ENCODE measurements at places on chromosomes 1 and 21.

- no peak for DNase-seq
Observed at GRCh38 chr21:45042664-45043161, 31.7 kb upstream of the ADARB1 start.

DNA sequence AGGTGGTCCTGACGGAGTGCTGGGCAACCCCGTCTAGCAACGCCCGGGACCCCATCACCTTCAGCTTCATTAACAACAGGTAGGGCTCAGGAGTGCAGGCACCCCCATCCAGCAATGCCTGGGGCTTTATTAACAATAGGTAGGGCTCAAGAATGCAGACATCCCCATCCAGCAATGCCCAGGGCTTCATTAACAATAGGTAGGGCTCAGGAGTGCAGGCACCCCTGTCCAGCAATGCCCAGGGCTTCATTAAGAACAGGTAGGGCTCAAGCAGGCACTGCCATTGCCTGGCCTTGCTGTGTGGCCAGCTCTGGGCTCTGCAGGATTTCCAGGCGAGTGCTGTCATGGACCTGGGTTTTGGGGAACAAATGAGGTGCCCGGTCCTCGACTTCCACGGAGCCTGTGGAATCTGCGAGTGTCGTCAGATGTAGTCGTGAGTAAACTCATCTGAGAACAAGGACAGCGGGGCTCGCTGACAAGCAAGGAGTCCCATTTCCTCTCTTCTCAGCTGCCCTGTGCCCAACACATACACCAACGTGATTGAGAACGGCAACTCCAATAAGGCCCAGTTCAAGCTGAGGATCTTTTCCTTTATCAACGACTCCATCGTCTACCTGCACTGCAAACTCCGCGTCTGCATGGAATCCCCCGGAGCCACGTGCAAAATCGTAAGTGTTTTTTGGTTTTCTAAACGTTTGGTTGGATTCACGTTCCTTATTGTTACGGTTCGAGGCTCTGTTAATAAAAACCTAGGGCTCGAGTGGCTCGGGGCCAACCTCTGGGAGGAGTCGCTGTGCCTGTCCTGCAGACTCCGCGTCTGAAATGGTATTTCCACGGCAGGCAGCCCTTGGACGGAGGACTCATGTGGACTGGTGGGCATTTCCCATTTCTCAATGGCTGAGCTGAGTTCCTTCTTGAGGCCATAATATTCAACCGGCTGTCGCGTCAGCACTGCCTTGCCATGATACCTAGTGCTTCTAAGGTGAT, 56.3 kb downstream of the UMODL1 start:
- no peak for DNase-seq

DNA sequence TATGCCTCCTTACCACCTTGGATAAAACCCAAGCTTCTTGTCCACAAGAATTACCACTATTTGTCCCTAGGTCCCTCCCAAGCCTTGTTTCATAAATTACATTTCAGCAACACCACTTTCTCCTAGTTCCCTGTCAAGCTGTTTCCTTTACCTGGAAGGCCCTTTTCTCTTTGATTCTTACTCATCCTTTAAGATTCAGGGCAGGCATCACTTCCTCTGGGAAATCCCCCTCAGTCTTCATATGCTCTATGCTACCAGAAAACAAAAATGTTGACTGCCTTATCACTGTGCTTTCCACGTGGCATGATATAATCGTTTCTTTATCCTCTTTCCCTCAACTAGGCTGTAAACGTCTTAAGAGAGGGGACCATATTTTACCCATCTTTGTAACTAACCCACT, 102.7 kb downstream of the LYST start:
- DNase-seq: no peak

GRCh38 chr21:38165466-38166172, 91.2 kb upstream of the KCNJ15 start:
- DNase-seq: no peak

- no peak for DNase-seq
Observed at GRCh38 chr1:109821221-109821669, 57.5 kb upstream of the EPS8L3 start.

DNA sequence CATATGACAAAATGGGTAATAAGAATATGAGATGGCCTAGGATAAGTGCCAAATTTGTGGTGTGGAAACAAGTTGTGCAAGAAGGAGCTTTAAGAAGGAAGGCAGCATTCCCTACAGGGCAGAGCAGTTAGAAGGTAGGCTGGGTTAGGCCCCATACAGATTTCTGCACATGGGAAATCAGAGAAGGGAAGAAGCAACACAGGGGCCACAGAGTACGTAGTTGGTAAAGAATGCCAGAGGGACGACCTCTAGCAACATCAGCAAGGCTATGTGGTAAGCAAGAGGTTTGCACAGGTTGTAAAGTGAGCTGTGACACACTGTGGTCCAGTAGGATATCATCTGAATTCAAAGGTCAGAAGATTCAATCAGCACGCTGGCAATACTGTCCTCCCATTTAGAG, 765.6 kb upstream of the B3GALT2 start:
- no peak for DNase-seq

DNA sequence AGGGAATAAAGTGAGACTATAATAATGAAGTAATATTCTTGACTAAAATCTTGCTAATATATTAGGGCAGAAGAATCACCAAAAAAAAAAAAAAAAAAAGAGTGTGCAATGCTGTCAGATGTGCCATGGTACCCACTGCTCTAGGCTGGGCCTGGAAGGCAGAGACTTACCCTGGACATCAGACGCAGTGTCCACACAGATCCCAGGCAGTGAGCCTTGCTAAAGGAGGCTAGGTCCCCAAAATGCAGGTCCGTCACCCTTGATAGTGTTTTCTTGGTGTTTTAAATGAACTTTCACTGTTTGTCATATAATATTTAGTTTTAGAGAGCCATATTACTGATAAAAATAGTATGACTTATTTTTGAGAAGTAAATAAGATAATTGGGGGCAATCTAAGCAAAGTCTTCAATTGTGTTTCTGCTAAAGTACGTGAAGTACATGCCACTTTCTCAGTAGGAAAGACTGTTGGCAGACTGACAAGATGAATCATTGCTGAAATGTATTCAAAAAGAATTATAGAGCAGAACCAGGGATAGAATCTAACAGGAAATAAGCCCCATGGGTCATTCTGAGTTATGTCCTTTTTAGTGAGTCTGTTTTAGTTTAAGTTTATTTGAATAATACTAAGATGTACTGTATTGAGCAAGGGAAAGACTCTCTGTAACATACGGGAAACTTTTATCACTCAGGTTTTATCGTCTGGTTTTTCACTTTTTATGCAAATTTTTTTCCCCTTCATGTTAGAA, 74.6 kb upstream of the PDC start:
- DNase-seq: no peak

- no peak for DNase-seq
Observed at GRCh38 chr1:167416506-167416905, 101.8 kb downstream of the CD247 start.

DNA sequence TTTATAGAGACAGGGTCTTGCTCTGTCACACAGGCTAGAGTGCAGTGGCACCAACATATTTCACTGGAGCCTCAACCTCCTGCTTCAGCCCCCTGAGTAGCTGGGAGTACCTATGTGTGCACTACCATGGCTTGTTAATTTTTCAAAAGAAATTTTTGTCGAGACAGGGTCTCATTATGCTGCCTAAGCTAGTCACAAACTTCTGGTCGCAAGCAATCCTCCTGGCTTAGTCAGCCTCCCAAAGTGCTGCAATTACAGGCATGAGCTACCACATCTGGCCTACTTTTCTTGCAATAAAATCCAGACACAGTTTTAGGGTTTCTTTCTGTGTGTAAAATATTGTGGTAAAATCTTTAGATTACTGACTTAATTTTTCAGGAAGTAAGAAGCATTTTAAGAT, 27.9 kb upstream of the NTPCR start:
- no peak for DNase-seq

DNA sequence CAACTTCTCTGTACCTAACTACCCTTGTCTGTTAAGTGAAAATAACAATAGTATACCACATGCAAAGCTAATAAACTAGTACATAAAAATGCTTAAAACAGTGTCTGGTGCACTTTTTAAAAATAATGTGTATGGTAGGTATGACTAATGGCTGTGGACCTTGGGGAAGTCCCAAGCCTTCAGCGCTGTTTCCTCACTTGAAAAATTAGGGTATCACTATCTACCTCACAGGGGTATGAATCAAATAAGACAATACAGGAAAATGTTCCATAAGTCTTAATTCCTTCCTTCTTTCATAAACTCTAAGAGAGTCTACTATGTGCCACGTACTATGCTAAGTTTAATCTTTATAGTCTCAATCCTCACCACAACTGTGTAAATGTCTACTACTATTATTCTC, 32.0 kb downstream of the EGLN1 start:
- DNase-seq: no peak

DNA sequence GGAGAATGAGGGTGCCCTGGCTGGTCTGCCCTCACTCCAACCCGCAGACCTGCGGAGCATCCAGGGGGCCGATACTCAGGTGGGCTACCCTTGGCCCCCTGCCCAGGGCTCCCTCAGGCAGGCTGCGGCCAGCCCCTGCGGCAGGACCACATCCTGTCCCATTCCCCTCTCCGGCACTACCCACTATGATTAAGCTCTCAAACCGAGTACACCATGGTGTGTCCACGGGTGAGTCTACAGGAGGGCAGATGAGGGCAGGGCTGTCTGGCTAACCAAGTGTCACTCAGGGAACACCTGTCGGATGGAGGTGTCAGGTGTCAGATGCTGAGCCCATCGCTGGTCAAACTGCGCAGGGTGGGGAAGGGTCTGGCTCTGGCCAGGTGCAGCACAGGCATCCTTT, 47.2 kb downstream of the SLC66A1 start:
- no peak for DNase-seq

DNA sequence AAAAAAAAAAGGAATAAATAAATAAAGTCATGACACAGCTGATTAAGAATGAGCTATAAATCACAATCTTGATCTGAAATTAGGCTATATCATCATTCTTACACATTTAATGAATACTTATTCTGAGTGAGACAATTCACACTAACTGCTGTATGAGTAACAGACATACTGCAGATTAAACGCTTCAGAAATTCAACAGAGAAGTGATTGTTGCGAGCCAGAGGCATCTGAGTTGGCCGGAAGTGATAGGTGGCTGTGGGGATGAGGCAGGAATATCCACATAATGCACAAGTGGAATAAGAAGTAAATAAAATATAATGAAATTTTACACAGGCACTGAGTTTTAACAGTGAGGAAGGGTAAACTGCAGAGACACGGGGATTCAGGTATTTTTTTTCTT, 142.4 kb downstream of the APP start:
- DNase-seq: no peak

DNA sequence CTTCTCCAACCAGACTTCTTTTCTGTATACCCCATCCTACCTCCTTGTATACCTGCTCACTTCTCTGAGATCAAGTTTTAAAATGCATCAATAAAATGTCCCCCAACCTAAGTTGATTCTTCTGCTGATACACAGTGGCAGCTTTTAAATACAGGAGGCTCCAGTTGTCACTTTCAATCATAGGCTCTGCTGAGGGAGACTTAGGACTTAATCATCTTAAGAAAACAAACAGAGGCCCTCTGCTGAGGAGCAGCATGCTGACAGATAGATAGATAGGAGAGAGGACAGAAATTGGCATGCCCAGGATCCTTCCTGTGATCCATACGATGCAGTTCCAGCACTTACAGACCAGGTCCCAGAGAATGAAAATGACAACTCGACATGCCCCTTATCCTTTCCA, 311.0 kb upstream of the PROX1 start:
- DNase-seq: no peak

DNA sequence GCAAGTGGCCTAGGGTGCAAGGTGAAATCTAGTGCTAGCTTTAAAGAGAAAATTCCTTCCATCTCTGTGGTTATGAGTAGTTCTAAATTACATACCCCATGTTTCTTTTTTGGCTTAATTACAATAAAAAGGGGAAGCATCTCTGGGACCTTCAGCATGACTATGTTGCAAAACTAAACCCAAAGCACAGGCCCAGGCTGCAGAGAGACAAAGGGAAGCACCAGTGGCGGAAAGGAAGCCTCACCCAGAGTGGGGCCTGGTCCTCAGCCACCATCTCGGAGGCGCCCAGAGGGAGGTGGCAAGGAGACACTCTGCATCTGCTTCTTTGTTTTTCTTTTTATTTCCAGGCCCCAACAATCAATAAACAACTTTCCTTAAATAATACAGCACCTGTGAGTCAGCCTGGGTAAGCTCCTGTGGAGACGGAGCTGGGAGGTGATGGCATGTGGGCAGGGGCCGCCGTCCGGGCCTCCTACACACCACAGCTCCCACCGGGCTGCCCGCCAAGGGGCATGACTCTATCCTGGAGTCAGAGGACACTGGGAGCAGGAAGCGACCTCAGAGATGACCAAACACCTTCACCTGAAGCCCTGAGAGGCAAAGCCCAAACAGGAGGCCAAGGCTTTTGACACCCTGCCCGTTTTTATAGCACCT, 21.7 kb downstream of the ITPKB start:
- no peak for DNase-seq

GRCh38 chr21:45459171-45460010, 54.4 kb downstream of the COL18A1 start:
- DNase-seq: no peak

DNA sequence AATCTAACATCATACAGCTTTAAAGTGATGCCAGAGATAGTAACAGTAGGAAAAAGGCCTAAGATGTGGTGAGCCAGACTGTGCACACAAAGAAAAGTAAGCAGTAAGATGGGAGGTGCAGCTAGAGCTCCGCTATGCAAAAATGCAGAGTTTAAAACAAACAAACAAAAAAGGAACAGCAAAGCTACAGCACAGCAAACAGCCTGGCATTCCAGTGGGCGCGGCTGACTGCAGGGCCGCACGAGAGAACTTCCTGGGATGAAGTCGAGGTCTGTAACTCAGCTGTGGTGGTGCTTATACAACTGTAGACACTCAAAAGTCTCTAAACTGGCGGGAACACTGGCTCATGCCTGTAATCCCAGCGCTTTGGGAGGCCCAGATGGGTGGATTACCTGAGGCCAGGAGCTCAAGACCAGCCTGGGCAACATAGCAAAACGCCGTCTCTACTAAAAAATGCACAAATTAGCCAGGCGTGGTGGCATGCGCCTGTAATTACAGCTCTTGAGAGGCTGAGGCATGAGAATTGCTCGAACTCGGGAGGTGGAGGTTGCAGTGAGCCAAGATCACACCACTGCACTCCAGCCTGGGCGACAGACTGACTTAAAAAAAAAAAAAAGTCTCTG, 30.1 kb downstream of the PRDM15 start:
- DNase-seq: no peak

GRCh38 chr1:99548943-99549605, 96.8 kb upstream of the PALMD start:
- no peak for DNase-seq

- DNase-seq: no peak
Observed at GRCh38 chr1:187157115-187157514, 328.4 kb downstream of the PLA2G4A start.

DNA sequence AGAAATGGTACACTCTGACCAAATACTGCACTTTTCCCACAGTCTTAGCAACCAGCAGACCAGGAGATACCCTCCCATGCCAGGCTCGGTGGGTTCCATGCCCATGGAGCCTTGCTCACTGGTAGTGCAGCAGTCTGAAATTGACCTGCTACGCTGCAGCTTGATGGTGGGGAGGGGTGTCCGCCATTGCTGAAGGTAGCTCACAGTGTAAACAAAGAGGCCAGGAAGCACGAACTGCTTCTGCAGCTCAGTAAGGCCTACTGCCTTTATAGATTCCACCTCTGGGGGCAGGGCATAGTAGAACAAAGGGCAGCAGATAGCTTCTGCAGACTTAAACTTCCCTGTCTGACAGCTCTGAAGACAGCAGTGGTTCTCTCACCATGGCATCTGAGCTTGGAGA, 12.3 kb upstream of the IFI44L start:
- DNase-seq: no peak
